Upper lobe of right lung (tissue), 1 donor: ENCODE measurements at places on chromosomes 6 and 20. TPM values are rescaled to one million over a fixed set of nuclear protein-coding genes. Genes with fewer than 3 reads are reported as not detected.

DNA sequence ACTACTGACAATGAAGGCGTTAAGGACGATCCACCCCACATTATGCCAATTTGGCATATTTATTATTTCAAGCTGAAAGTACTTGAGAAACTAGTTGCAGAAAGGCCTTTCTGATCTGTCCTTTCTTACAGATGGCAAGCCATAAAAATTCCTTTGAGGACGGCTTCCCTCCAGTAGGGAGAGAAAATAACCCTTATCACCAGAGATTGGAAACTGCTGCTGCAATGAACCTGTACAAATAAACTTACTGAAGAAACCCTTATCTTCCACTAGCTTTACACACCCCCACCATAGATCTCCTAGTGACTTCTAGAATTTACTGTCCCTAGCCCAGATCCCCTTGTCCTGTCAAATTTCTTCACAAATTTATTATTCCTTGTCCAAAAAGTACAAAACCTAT, 105.2 kb downstream of the MAP7 start:
- no peak for DNase-seq

SFTA2 gene
- 369 TPM for total RNA-seq

GRCh38 chr6:67009818-67010217, 1302.8 kb upstream of the EYS start:
- no peak for DNase-seq

PRDM13 gene
- not detected for total RNA-seq

TNFRSF6B gene
- total RNA-seq: 14.4 TPM

OR11A1 gene
- total RNA-seq: not detected

BMP6 gene
- total RNA-seq: 6.6 TPM

DNA sequence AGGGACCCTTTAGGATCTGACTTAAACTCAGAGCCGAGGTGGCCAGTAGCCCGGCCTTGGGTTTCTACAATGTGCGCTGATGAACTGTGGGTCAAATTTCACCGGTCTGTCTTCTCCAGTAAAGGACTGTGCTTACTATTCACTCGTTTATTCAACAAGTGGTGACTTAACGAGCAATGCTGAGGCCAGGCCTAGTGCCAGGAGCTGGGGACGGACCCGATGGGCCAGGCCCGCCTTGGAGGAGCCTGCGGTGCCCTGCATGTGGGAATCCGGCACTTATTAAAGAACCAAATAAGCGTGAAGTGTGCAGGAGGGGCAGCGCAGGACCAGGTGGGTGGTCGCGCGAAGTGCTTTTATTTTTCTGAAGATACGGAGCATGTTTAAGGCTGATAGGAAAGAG, 24.0 kb downstream of the CTCFL start:
- no peak for DNase-seq

GRCh38 chr6:28543651-28544610, 18.2 kb downstream of the GPX5 start:
- peak; percentile 68 for DNase-seq

- no peak for DNase-seq
Measured at GRCh38 chr20:24662752-24663365, 193.4 kb downstream of the SYNDIG1 start.

SH3BGRL2 gene
- total RNA-seq: 33.9 TPM

STAU1 gene
- total RNA-seq: 76.0 TPM

DNA sequence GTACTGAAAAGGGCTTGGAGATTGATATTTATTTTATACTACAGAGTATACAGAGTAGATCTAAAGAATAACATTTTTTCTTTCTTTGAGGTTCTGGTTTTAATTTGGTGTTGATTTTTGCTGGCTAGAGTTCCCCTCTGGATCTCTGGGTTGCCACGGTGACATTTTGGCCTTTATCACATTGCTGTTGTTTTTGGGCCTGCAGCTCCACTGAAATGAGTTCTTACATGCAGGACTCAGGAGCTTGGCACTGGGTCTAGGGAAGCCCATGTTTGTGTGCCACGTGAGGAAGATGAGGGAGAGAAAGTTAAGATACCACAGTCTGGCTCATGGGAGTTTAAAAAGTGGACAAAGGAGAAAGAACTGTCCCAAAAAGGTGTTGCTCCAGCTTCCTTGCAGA, 7.4 kb upstream of the TFAP2C start:
- no peak for DNase-seq

CST5 gene
- total RNA-seq: 0.55 TPM

CALHM5 gene
- 1.9 TPM for total RNA-seq

ATAT1 gene
- total RNA-seq: 7.8 TPM

EPHA7 gene
- total RNA-seq: 0.14 TPM

GRCh38 chr6:157976345-157977175, 5.1 kb upstream of the SYNJ2 start:
- no peak for DNase-seq

GRCh38 chr20:50067461-50067860, 45.5 kb downstream of the UBE2V1 start:
- no peak for DNase-seq

COL19A1 gene
- total RNA-seq: not detected
